LHCN-M2 (cell line): ENCODE measurements at places on chromosomes 5 and 9. TPM values are rescaled to one million over a fixed set of nuclear protein-coding genes. Genes with fewer than 3 reads are reported as not detected.

DNA sequence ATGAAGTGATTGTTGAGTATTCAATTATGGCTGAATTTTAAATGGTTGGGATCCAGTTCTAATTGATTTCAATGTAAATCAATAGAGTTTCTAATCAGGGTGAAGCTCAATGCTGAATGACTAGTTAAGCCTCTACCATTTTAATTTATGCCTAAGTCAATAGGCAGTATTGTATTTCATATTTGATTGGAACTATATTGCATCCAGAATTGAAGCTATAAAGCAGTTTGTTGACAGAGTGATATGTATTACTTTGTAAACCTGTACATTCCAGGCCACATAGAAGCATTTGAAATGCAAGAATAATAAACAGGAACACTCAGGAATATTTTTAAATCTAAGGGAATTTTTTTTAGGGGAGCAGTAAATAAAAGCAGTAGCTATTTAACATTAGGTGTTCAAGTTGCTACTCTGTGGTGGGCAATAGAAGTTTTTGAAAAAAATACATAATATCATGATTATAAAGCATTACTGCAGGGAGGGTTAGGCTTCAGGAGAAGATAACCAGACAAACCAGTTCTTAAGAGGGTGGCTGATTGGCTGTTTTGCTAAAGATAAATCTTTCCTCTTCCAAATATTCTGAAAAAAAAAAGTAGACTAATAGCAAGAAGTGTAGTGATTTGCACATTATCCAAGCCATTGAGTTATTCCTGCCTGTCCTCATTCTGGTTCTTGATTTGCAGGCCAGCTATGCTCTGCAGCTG, 492.0 kb upstream of the MEF2C start:
- DNase-seq = no peak

DNA sequence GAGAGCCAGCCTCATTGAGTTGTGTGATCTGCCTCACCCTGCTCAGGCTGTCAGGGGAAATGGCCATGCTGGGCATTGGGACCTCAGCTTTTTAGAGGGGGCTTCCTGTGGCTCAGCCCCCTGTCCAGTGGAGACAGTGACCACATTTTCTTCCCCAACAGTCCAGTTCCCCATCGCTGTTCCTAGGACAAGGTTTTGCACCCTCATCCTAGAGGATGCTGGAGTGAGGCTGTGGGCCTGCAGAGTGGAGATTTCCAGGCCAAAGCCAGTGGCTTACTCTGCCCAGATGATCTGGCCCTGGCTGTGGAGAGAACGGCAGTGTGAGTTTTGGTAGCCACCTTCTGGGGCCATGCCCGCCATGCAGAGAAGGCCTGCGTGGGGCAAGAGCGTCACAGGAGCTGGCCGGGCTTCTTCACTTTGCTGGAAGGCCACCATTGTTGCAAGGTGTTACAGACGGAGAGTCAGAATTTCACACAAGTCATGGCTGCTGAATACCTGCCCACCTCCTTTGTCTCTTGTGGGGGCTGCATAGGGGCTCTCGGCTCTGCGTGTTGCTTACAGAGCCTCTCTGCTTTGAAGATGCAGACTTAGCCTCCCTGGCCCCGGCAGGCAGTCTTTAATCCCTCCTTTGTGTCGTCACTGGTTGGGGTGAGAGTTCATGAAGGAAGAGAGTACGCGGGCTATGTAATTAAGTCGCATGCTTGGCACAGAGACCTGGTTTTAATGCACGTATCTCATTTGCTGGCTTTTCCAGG, 35.2 kb upstream of the PITX1 start:
- no peak for DNase-seq

The SUSD3 gene
- total RNA-seq = not detected in 2 replicates

The NUTM2F gene
- not detected in 2 replicates for total RNA-seq

The CDH6 gene
- not detected in 2 replicates for total RNA-seq

GRCh38 chr9:115229496-115229895, 111.5 kb upstream of the TNC start:
- no peak for DNase-seq

The WASHC1 gene
- 2.6 and 5.4 TPM in 2 replicates for total RNA-seq

The CEL gene
- total RNA-seq = 0.51 and 0.57 TPM in 2 replicates

- no peak for DNase-seq
Measured at GRCh38 chr5:107576736-107577393, 93.9 kb downstream of the EFNA5 start.

The HNRNPAB gene
- total RNA-seq = 145 TPM in 2 replicates

DNA sequence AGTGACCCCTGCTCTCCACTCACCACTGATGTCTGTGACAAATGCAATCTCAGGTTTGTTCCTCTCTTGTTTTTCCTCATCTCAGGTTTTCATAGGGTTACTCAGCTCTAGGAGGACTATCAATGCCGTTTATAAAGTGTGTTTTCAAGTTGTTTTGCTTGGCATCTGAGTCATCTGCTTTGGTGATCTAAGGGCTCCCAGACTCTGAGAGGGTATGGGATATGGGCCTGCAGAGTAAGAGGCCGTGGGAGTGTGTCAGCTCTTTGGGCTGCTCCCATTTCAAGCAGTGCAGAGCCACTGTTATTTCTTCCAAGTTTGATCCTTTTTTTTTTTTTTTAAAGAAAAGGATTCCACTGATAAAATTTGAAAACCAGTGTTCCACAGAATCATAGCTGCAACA, 46.3 kb downstream of the NNT start:
- peak; percentile 79 for DNase-seq

GRCh38 chr5:178424810-178425177, 165.4 kb downstream of the COL23A1 start:
- DNase-seq = no peak

GRCh38 chr5:74212336-74212735, 428.2 kb downstream of the ENC1 start:
- DNase-seq = peak; percentile 63

- peak; percentile 88 for DNase-seq
Measured at GRCh38 chr9:126248680-126249079, 77.9 kb upstream of the MVB12B start.

DNA sequence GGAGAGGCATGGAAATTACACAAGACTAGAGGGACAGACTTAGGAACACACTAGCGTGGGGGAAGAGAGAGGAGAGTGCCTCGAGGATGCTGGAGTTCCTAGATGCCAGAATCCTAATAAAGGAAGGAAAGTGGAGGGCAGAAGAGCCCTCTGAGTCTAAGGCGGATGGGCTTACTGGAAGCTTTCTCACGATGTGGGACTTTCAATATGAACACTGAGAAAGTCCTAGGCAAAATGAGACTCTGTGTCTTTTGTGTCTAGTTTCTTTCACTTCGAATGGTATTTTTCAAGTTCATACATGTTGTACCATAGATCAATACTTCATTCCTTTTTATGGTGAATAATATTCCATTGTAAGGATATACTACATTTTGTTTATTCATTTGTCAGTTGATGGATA, 239.4 kb downstream of the NSG2 start:
- no peak for DNase-seq

The GABRA1 gene
- not detected in 2 replicates for total RNA-seq

The LCN15 gene
- total RNA-seq = not detected in 2 replicates

DNA sequence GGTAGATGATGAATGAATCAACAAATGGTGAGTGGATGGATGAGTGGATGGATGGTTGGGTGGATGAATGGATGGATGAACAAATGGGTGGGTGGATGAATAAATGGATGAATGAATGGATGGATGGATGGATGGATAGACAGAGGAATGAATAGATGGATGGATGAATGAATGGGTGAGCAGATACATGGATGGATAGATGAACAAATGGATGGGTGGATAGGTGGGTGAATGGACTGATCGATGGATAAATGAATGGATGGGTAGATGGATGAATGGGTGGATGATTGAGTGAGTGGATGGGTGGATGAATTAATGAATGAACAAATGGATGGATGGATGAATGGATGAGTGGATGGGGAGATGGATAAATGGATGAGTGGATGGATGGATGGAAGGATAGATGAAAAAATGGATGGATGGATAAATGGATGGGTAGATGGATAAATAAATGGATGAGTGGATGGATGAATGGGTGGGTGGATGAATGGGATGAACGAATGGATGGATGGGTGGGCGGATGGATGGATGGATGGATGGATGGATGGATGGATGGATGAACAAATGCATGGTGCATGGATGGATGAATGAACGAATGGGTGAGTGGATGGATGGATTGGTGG, 85.7 kb downstream of the PHF2 start:
- DNase-seq = no peak

DNA sequence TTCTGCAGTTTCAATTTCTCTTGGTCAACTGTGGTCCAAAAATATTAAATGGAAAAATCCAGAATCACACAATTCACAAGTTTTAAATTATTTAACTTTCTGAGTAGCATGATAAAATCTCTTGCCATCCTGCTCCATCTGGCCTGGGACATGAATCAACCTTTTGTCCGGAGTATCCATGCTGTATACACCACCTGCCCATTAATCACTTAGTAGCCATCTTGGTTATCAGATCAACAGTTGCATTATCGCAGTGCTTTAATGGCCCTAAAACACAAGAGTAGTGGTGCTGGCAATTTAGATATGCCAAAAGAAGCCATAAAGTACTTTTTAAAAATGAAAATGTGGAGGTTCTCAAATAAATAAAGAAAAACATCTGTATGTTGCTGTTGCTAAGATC, 25.3 kb downstream of the EFCAB9 start:
- no peak for DNase-seq

The SNCB gene
- 0.83 and 2.0 TPM in 2 replicates for total RNA-seq

DNA sequence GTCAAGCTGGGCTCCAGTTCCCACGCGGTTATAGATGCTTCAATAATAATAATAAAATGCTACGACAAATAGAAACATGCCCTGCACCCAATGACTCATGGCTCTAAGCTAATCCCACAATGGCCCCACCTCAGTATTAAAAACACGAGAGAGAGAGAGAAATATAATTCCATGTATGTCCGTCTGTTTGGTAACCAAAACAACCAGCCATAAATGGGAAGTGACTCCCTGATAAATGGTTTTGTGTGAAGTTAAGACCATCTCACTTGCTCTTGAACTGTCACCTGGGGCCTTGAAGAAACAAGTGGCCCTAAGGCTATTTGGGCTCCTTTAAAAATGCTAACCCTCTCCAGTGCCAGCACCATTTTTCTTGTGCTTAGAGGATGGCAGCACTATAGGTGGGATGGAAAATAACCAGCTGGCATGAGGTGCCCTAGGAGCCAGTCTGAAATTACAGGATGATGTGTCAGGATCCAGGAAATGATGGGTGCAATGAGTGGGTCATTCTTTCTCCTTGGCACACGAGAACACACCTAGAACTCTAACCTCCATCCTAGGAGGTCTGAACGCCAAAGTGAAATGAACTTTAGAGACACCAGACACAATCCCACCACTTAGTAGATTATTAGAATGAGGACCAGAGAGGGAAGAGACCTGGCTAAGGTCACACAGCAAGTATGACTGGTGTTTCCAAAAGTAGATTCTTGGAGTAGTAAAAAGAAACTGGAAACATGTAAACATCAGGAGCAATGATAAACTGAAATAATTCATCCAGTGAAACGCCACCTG, 35.7 kb upstream of the ADRB2 start:
- DNase-seq = peak; percentile 64

DNA sequence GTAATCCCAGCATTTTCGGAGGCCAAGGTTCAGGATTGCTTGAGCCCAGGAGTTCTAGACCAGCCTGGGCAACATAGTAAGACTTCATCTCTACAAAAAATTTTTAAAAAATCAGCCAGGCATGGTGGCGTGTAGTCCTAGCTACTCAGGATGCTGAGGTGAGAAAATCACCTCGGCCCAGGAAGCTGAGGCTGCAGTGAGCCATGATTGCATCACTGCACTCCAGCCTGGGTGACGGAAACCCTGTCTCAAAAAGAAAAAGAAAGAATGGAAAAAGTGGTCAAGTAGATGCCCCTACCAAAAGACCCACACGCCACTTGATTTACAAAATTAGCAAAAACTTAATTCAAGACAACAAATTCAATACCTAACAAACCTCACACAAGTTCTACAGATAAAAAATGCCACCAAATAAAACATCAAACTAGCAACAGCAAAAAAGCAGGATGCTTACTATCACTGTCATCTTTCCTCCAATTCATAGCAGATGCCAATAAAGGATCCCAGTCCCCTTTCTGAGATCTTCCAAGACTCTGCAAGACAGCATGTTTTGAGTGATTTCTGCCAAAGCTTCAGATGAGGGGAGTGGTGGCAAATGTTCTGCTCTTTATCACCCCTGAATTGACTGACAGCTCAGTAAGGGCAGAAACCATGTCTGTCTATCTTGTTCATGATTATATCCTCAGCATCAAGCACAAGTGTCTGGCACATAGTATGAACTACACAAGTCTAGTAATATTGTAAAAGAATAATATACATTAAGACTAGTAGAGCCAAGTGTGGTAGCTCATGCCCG, 34.2 kb upstream of the TESK1 start:
- no peak for DNase-seq

DNA sequence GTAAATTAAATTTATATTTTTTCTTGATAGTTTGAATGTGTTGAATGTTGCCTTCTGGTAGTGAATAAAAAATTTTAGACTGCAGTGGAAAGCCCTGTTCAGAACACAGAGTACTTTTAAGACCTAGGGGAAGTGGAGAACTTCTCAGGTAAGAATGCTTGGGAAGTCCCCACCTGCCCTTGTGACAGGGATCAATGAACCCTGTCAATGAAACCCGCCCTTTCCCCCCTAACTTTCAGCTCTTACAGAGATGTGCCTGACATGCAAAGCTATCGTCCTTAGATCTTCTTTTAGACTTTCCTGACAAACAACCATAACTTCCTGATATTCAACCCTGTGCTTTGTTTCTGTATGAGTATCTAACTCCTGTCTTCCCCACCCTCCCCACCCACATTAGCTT, 562.7 kb downstream of the TLE4 start:
- DNase-seq = no peak

- DNase-seq = no peak
Measured at GRCh38 chr5:61274511-61274911, 57.5 kb upstream of the ZSWIM6 start.

The TAF11L10 gene
- total RNA-seq = not detected in 2 replicates

DNA sequence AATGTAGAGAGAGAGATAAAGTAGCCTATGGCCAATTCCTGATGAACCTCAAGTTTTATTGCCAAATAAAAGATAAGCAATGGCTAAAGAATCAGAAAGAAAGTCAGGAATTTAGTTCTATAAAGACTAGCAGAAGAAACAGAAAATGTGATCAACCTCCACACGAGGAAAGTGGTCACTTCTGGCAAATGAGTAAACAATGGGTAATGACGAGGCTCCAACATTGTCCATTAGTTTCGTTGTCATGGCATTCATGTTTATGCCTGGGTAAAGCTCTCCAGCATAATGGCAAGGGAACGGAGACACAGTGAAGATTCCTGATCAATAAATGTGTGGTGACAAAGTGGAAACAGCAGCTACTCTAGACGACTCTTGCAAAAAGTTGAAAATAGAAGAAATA, 341.8 kb upstream of the CTNND2 start:
- DNase-seq = no peak

The AIF1L gene
- 0.06 TPM in 1 of 2 replicates, not detected in the other for total RNA-seq

DNA sequence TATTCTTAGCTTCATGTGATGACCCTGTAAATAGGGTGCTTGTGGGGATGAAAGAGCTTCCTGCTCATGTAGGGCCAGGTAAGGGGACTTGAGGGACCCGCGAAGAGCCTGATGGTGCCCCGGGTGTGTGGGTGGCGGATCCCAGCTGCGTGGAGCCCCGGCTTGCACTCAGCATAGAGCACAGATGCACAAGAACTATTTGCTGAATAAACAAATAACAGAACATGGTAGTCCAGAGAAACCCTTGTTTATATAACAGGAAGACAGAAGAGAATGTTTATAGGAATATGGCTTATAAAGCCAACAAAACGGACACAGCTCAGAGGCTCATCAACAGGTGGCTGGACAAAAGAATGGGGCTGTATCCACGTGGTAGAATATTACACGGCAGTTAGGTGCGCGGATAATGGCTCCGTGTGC, 106.9 kb upstream of the COL5A1 start:
- peak; percentile 28 for DNase-seq
